ENCODE measurements at places on chromosomes 16 and 17.

DNA sequence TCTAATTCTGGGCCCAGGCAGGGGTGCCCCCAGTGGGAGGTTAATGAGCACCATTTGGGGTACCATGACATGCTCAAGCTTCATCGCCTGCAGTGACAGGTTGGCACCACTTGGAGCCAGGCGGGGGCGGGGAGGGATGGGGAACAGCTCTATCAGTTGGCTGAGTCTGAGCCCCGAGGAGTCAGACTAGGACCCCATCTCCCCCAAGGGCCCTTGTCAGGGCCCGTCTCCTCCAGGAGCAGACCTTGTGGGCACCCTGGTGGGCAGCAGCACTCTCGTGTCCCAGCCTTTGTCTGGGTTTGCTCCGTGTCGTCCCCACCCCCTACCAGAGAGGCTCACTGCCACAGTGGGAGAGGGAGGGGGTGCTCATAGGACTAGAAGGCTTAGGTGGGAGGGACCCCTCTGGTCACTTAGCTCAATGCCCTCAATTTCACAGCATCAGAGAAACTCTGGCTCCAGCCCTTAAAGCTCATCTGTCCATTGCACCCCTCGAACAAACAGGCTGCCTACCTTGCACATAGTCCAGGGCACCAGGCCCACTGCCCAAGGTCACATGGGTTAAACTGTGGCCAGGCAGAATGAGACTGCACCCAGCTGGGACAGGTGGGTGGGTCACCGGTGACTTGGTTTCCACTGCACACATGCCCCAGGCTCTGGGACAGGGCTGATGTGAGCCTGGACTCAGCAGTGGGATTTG, 4.1 kb downstream of the PPP1R9B start:
- DNase-seq: no peak

- DNase-seq: no peak
Observed at GRCh38 chr16:56137269-56137668, 54.0 kb upstream of the GNAO1 start.

GRCh38 chr16:11095935-11096334, 151.6 kb downstream of the CLEC16A start:
- DNase-seq: no peak

DNA sequence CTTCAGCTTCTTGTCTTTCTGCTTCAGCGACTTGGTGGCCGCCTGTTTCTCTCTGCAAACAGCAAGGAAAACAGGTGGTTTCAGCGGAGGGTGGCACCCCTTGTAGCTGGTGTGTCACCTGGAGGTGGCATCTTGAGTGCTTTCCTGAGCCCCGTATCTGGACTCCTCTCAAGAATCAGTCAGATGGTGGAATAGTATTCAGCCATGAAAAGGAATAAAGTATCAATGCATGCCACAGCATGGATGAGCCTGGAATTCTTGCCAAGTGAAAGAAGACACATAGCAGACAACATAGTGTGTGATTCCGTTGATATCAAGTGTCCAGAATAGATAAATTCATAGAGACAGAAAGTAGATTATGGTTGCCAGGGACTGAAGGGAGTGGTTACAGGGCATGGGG, 65.2 kb downstream of the NDE1 start:
- DNase-seq: no peak

DNA sequence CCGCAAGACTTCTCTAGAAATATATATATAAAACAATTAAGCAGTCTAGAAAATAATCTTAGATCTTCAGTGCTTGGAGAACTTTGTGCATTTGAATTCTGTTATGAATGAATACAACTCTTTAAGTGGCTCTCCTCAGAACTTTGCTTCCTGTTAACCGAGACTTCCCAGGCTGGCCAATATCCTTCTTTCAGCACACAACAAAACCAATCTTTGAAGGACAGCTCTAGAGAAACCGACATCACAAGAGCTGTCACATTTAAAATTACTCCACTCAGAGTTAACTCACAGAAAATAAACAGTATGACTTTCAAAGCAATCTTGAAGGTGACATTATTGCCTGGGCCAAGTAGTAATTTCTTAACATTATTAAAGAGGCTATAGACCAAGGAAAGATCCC, 49.7 kb upstream of the ITGA2B start:
- no peak for DNase-seq

DNA sequence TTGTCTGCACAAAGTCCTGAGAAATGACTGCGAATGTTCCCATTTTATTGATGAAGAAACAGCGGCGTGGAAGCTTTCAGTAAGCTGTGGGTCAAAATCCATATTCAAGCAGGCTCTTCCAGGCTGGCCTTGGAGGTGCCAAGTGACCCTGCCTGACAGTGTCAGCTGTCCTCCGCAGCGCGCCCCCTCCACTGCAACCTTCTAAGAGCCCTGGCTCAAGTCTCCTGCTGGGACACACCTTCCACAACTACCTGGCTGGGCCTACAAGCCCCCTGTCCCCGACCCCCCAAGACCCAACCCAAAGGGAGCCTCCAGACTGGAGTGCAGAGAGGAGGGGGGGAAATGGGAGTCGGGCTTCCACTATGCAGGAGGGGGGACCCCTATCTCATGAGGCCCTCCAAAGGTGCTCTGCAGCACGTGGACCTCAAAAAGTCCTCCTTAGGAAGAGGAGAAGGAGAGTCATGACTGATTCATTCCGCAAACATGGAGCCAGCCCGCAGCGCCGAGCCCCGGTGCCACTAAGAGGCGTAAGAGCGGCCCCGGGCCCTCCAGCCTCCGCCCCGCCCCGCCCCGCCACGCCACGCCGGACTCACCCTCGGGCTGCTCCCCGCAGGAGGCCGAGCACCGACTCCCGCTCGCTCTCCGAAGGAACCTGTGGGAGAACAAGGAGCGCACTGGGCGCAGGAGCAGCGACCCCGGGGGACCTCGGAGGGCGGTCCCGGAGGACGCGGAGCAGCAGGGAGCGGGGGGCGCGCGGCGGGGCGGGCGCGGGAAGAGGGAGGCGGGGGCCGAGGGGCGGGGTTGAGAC, 574 bp downstream of the MPP3 start:
- DNase-seq: peak; percentile 25

Data from renal cortex interstitium (tissue), 15 donors.